ENCODE measurements at places on chromosomes 11 and 22.

- DNase-seq: no peak
Measured at GRCh38 chr11:100965346-100965745, 164.3 kb downstream of the PGR start.

DNA sequence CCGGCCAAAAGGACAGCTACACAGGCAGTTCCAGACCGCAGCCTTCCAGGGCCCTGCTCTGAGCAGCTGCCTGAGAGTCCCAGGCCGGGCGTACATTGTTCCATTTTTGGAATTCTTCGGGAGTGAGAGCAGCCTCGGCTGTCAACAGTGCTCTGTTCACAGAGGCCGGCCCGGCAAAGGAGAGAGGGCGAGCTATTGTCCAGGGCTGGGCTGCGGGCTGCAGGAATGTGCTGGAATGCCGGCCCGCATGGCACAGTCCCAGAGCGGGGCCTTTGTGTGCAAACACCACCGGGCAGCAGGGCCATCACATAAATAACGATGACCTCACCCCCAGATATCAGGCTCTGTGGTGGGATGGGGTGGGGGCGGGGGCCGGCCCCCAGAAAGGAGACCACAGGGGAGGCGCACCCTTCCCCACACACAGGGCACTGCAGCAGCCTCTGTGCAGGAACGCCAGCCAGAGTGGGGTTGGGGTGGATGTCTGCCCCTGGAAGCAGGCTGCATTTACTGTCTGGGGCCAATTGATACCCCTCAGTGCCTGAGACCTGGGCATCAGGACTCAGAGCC lies 15.8 kb downstream of the LINC01488 start:
- no peak for DNase-seq

- no peak for DNase-seq
Measured at GRCh38 chr11:1310772-1311468, 1.5 kb upstream of the TOLLIP start.

DNA sequence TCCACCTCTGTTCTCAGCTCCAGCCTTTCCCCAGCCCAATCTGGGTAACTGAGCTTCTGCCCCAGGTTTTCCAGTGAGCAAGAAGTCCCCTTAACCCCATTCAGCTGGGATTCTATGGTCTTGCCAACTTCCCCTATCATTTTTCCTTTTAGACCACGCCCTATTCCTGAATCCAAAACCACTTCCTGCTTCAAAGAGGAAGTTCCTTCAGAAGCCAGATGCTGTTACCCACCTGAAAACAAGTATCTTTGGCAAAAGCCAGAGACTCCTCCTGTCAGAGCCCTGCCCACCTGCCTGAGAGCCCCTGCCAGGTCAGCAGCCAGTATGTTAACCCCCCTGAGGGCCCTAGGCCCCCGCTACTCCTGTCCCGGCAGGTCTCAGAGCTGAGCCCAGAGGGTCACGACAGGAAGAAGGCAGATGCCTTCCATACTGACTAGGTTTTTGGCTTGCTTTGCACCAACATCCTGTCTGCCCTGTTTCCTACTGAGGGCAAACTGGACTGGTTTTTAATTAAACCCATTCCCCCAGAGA lies 20.3 kb upstream of the MICAL2 start:
- DNase-seq: no peak

- DNase-seq: no peak
Measured at GRCh38 chr11:15489281-15489680, 374.6 kb downstream of the INSC start.

DNA sequence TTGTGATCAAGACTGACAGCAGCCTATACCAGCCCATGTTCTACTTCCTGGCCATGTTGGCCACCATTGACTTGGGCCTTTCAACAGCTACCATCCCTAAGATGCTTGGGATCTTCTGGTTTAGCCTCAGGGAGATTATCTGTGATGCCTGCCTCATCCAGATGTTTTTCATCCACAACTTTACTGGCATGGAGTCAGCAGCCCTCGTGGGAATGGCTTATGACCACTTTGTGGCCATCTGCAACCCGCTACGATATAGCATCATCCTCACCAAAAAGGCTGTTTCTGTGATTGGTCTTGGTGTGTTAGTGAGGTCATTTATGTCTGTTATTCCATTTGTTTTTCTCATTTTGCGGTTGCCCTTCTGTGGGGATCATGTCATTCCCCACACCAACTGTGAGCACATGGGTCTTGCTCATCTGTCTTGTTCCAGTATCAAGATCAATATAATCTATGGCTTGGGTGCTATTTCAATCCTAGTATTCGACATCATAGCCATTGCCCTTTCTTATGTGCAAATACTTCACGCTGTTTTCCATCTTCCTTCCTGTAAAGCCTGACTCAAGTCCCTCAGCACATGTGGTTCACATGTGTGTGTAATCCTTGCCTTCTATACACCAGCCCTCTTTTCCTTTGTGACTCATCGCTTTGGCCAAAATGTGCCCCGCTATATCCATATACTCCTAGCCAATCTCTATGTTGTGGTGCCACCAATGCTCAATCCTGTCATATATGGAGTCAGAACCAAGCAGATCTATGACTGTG lies 23.6 kb downstream of the OR52E1 start:
- DNase-seq: no peak

DNA sequence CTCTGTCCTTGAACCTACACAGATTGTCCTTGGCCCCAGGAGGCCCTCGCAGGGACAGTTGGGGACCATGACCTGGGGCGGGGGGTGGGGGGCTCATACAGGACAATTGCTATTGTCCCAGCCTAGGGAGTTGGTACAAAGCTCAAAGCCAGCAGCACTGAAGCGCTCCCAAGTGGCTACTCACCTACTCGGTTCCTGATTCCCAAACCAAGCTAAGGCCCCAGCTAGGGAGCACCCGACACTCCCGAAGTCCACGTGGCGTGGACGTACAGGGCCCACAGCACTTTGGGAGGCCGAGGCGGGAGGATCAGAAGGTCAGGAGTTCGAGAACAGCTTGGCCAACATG lies 80.6 kb downstream of the CELSR1 start:
- no peak for DNase-seq

GRCh38 chr11:10304495-10305261 lies at the start of gene ADM:
TSS of gene ADM (plus strand) at chr11:10305073. CDS start at chr11:10305701, 628 bp downstream.
- no peak for DNase-seq

- no peak for DNase-seq
Measured at GRCh38 chr11:120142441-120143100, 4.7 kb upstream of the TRIM29 start.

GRCh38 chr11:1387521-1387920 lies 2.2 kb upstream of the BRSK2 start:
- no peak for DNase-seq

GRCh38 chr11:56885854-56886253 lies 102.9 kb upstream of the OR5AK2 start:
- no peak for DNase-seq

- DNase-seq: no peak
Measured at GRCh38 chr11:35098855-35099254, 40.1 kb upstream of the CD44 start.

GRCh38 chr11:57637626-57638004 lies 12.1 kb downstream of the YPEL4 start:
- no peak for DNase-seq

- no peak for DNase-seq
Measured at GRCh38 chr22:20036084-20036482, 15.2 kb downstream of the TANGO2 start.

- DNase-seq: no peak
Measured at GRCh38 chr11:128568166-128568778, 19.1 kb downstream of the ETS1 start.

DNA sequence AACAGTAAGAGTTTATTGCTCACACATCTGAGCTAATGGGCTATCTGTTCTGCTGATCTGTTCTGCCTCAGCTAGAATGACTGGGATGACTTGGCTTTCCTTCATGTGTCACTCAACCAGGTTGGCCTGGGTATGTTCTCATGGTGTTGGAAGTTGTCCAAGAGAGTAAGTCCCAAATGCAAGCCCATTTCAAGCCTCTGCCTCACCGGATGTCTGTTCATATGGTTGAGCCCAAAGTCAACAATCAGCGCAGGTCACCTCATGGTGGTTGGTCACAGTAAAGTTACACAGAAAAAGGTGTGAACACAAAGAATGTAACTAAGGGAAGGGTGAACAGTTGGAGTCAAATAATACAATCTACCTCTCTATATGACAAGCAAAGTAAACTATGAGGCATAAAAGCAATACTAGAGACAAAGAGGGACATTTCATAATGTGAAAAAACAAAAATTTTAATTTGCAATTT lies 1.9 kb downstream of the GDPD4 start:
- DNase-seq: no peak

- DNase-seq: no peak
Measured at GRCh38 chr22:29642694-29643093, 39.3 kb downstream of the NF2 start.

DNA sequence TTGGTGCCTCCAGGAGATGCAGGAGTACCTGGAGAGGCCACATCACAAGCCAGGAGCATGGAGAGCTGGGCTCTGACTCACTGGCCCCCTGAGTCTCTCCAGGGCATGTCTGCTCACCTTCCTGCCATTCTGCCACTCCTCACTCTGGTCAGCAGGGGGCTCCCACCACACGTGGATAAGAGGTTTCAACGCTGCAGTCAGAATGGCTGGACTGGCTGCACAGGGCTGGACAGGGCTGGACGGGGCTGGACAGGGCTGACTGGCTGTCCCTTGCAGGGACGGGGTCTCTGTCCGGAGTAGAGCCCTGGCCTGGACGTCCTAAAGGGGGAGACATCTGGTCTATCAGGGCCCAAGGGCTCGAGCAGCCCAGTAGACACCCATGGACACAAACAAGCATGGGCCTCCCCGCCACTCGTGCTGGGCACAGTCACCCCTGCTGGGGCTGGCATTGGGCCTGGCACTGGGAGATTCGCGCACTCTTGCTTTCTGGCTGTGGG lies 34.6 kb downstream of the CYTH4 start:
- DNase-seq: no peak

DNA sequence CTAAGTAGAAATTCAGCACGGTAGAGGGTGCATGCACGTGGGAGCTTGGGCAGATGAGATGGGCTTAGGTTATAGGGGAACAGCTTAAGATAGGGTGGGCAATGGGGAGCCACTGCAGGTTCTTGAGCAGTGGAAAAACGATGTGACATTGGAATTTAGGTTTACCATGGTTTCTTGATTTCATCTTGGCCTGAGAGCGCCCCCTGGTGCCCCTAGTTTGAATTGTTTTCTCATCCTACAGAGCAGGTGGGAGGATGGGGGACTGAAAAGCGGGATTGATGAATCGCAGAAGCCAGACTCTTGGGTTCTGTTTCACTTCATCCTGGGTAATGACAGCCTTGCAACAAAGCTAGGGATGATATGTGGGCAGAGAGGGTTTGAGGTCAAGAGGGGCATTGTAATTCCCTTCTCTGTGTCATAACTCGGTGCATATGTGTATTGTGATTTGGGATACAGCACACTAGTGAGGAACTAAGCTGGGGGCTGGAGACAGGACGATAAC lies 6.7 kb upstream of the MCAM start:
- DNase-seq: no peak

GRCh38 chr11:99505316-99505715 lies 484.6 kb downstream of the CNTN5 start:
- no peak for DNase-seq

GRCh38 chr11:108565653-108566052 lies 27.9 kb downstream of the EXPH5 start:
- DNase-seq: no peak

GRCh38 chr11:6979365-6979764 lies 40.8 kb downstream of the ZNF214 start:
- no peak for DNase-seq

DNA sequence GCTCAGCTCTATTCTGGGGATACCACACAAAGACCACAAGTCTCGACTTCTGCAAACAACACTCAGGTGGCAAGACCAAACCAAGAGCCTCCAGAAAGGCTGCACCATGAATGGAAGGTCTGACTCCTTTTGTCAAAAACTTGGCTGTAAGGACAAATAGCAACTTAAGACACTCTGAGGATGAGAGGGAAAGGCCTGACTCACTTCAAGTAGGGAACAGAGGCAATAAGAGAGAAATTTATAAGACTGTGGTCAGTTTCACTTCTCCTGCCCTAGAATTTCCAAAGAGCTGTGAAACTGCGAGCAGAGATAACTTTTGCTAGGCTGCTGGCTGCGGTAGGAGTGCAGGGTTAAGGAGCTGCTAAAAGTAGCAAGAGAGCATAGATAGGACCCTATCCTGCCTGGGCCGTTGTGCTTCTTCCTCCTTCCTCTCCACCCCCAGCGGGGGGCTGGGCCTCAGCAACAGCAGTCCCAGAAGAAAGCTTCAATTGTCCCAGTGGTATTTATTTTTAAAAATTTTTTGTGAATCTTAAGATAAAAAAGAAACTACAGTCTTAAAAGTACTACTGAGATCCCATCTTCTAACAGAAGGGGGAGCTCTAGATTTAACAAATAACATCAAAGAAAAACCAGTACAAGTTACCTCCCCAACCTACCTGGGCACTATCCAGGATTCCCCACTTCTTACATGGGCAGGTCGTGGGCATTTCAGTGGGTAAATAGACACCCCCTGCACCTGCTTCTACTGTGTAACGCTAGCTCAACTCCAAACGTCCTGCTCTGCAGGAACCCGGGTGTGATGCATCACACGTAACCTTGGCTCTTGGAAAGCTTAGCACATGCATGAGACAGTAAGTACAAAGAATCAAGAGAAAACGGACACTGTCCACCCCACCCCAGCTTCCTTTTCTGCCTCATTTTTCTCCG lies 66.4 kb downstream of the SGSM3 start:
- DNase-seq: no peak

DNA sequence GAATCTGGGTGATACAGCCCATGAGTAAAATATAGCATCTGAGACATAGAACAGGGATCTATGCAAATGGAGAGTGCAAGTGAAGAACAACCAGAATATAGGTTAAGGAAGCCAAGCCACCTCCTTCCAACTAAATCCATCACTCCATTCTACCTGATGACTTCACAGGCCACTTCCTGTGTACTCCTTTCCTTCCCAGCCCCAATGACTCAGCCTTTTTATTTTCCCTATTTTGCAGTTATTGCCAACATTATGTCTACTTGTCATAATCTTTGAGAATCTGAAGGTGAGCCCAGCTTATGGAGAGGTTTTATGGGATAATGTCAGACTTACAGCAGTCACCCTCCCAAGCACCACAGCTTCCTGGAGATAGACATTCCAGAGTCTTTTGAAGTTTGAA lies 1.4 kb upstream of the OR52M1 start:
- DNase-seq: no peak

- no peak for DNase-seq
Measured at GRCh38 chr22:28607795-28608194, 71.8 kb downstream of the TTC28 start.

DNA sequence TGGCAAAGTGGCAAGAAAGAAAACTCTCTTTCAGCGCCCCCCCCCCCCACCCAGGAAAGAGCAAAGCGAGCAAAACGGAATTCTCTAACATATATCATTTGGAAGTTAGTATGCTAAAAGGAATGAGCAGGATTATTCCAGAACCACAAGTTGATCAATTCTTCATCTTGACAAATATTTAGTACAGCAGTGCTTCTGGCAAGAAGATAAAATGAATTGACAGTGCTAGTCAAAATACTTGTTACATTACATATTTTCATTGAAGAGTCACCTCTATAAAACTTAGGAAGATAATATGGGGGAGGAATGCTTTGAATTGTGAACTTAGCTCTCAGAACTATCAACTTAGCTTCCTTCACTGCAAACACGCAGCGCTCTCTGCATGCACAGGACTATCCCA lies 377.4 kb downstream of the DYNC2H1 start:
- DNase-seq: no peak

GRCh38 chr11:77213029-77213579 lies 85.1 kb downstream of the MYO7A start:
- DNase-seq: no peak

- no peak for DNase-seq
Measured at GRCh38 chr11:68641880-68642279, 42.5 kb upstream of the GAL start.
